ENCODE measurements at places on chromosomes 13 and 19. TPM values are rescaled to one million over a fixed set of nuclear protein-coding genes. Genes with fewer than 3 reads are reported as not detected.

WTIP gene
- total RNA-seq = 21.8 TPM

SULT2A1 gene
- total RNA-seq = not detected

TEX26 gene
- total RNA-seq = not detected

- DNase-seq = no peak
Observed at GRCh38 chr19:45791744-45792469, 738 bp downstream of the DMWD start.

DNA sequence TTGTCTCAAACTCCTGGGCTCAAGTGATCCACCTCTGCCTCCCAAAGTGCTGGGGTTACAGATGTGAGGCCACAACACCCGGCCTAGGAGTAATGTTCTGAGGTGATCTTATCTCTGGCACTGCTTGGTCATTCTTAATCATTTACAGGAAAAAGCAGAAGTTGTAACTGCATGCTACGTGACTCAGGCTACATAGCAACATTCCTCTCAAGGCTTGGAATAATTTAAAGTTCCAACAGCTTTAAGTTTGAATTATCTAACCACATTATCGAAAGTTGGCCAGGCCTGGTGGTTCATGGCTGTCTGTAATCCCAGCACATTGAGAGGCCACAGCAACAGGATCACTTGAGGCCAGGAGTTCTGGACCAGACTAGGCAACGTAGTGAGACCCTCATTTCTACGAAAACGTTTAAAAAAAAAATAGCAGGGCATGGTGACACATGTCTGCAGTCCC is 3.9 kb upstream of the B9D2 start:
- DNase-seq = no peak

DNA sequence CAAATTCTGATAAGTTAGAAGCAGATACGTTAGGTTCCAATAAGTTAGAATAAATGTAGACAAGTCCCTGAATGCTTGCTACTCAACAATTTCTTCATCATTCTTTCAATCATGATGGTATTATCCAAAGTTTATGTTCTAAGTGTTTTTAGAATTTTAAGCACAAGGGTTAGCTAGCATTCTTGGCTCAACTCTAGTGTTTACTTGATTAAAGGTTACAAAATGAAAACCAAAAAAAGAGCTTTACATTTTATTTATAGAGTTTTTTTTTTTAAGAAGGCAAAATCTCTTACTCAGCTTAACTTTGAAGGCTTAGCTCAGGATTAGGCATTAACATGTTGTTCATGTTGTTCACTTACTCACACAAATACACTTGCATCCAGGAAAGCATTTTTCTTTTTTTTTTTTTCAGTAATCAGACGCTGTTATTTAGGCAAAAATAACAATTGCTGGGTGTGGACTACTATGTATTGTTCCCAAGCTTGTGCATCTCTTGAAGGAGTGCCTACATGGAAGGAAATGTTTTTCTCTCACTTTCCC is 420.6 kb downstream of the DCT start:
- no peak for DNase-seq

GRCh38 chr19:3402631-3403443 is 36.5 kb downstream of the NFIC start:
- DNase-seq = no peak

GRCh38 chr19:29495091-29495490 is 30.7 kb upstream of the VSTM2B start:
- peak; percentile 13 for DNase-seq

Data from Right ventricle myocardium inferior (tissue), 1 donor.